Sigmoid colon (tissue), 7 donors: ENCODE measurements at places on chromosomes 7 and 10. TPM values are rescaled to one million over a fixed set of nuclear protein-coding genes. Genes with fewer than 3 reads are reported as not detected.

Gene FZD8
- 6.6 TPM for total RNA-seq

Gene CPA4
- total RNA-seq = not detected

Gene PON1
- total RNA-seq = 0.16 TPM

- DNase-seq = no peak
- no peaks in the 10 kb centered on the region for H3K27me3 ChIP-seq
- H3K36me3 ChIP-seq = no peaks in the 10 kb centered on the region
- H3K4me3 ChIP-seq = no peak overlapping the region
These were observed 2.6 kb upstream of the C10orf71 start for GRCh38 chr10:49296382-49296781.

- H3K27me3 ChIP-seq = peaks cover 42% of the 10 kb centered on the region
- peaks cover 2% of the 10 kb centered on the region for H3K4me1 ChIP-seq
- H3K4me3 ChIP-seq = no peak overlapping the region
These were observed 20.5 kb downstream of the MNX1 start for GRCh38 chr7:156989766-156990535.

DNA sequence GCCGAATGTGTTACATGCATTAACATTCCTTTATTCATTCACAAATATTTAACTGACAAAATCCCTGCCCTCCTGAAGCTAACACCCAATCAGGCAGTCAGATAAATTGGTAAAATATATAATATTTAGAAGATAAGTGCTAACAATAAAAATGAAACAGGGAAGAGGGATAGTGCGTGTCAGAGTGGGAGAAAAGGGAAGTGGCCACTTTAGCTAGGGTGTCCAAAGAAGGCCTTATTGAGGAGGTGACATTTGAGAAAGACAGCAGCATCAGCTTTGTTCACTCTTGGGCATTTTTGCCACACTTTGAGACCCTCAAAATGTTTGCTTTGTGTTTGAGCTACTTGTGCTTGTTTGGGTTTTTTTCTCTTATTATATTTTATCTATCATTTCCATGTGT is 317.8 kb downstream of the SNX13 start:
- H3K27ac ChIP-seq = no peak overlapping the region
- H3K4me3 ChIP-seq = no peak overlapping the region
- DNase-seq = no peak
- H3K36me3 ChIP-seq = no peaks in the 10 kb centered on the region

DNA sequence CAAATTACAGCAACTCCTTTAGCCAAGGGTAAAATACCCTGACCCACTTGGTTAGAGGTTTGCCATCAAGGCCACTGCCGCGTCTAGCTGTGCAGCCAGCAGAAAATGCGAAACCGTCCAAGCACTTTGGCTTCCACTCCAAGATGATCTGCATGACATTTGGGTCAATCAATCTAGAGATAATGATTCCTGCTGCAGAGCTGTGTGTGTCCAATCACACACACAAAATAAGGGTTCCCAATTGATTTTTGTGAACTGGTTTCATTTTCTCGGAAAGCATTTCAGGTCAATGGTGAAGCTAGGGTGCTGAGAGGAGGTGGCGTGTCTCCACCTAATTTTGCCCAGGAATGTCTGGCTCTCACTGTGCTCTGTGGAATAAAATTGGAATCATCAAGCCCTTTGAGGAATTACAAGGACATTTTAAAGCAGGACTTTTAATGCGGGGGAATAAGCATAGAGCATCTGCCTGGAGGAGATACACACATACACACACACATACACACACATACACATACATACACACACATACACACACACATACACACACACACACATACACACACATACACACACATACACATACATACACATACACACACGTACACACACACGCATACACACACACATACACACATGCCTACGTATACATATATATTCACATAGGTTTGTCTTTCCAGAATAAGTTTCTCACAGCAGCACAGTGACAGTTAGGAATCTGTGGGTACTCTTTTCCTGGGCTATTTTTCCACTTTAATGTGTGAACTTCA is 59.5 kb downstream of the ACADSB start:
- no peak for DNase-seq
- peaks cover 7% of the 10 kb centered on the region for H3K27me3 ChIP-seq
- no peaks in the 10 kb centered on the region for H3K36me3 ChIP-seq
- no peak overlapping the region for H3K4me3 ChIP-seq

DNA sequence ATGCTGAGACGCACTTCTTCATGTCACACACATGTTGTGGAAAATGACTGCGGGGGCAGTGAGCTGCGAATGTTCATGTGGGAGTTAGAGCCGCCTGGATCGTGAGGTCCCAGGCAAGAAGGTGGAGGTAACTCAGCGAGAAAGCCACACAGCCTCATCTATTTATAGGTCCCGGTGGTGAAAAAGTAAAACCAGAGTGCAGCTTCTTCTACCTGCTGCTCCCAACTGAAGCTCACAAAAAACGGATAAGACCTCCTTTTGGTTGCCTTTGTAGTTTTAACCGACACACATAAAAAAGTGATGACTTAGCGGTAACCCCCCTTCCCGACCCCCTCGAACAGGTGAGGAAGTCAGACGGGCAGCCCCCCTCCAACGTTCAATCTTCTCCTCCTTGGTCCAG is 276.9 kb downstream of the GATA3 start:
- no peak for DNase-seq
- H3K36me3 ChIP-seq = no peaks in the 10 kb centered on the region
- no peaks in the 10 kb centered on the region for H3K4me1 ChIP-seq
- no peak overlapping the region for H3K4me3 ChIP-seq
- peaks cover 57% of the 10 kb centered on the region for H3K27me3 ChIP-seq
